ELF-1 (cell line): ENCODE measurements at places on chromosomes 3 and 15.

GRCh38 chr15:64213646-64214045 is 50.8 kb upstream of the PPIB start:
- DNase-seq: no peak

DNA sequence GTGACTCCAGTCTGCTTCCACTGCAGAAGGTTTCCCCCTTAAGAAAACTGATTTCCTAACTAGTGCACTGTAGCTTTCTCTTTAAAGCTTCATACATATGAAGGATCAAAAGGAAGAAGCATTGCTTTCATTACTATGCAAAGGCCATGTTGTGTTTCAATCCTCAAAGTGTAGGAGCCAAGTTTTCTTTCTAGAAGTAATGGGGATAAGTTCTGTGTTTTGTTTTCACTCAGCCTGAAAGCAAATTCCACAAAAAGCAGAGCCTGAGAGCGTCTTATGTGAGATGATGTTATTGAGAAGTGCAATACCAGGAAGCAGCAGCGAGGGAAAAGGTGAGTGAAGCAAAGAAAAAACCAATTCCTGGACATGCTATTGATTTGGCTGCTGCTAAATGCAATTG is 99.7 kb downstream of the GMNC start:
- DNase-seq: no peak

DNA sequence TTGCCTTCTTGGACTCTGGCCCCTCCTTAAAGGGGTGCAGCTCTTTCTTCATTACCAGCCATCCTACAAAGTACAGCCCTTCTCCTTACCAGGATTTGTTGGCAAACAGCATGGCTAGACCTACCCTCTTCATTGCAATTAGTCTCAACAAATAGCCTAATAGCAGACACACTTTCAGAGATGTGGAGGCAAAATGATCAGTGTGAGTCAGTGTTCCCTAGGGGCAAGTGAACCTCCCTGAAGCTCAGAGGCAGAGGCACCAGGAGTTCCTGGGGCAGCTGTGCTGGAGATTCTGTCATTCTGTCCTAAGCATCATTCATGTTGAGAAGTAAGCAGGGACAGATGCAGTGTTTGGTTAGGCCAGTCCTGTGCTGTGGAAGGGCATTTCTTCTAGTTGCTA is 14.6 kb upstream of the MECOM start:
- DNase-seq: peak; percentile 31

DNA sequence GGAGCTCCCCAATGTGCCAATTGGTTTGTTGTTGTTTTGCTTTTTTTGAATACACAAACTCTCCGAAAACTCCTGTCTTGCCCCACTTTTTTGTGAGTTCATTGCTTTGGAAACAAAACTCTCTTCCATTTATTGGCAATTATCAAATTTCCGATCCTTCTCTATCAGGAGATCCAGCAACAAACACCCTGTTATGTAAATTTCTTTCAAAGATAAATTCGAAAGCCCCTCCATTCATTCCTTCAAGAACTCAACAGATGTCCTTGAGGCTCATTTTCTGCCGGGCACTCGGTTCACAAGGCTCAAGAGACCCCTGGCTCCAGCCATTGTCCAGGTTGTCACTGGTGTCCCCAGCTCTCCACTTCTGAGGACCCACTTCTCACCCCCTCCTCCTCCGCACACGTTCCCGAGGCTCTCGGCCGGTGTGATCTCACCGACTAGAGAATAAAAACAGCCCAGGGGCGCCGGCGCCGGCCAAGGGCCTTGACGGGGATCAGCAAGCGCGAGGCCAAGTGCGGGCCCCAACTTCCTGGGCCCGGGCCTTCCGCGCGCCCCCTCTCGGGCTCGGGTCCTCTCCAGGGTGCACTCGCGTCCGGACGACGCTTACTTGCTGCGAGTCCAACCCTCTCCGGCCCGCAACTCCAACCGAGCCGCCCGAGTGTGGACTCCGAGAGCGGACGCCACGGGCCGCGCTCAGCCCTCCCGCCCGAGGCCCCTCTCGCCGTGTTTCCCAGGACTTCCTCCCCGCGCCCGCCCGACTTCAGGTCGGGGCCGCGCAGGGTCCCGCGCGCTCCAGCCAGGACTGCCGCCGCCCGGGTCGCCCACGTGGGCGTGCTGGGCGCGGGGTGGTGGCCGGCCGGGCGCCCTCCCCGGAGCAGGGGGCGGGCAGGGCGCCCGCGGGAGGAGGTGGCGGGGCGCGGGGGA is 533 bp upstream of the SMAD3 start:
- DNase-seq: peak; percentile 89

DNA sequence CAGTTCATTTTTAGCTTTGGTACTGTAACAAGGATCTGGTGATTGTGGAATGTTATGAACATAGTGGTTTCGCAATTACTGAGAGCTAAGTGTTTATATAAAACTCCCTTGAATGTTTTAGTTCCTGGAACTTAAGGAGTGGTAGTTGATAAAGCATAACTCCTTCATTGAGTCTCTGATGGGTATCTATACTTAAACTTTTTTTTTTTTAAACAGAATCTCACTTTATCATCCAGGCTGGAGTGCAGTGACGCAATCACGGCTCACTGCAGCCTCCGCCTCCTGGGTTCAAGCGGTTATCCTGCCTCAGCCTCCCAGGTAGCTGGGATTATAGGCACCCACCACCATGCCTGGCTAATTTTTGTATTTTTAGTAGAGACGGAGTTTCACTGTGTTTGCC is 11.3 kb downstream of the PRKCI start:
- DNase-seq: no peak

DNA sequence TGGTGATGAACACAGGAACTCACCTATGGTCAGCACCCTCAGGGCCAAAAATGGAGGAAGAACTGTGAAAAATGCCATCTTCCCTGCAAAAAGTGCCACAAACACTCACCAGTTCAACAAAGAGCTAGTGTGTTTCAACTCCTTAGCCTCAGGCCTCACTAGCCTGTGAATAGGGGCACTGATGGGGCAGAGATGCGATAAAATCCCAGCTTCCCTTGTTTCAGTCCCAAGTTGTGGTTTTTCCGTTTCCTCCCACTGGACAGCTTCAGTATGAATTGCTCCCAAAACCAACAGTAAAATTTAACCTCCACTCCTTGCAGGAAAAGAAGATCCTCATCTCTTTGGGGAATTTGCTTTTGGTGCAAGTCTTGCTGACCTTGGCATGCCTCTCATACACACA is 117.4 kb upstream of the ADAMTS9 start:
- DNase-seq: no peak

DNA sequence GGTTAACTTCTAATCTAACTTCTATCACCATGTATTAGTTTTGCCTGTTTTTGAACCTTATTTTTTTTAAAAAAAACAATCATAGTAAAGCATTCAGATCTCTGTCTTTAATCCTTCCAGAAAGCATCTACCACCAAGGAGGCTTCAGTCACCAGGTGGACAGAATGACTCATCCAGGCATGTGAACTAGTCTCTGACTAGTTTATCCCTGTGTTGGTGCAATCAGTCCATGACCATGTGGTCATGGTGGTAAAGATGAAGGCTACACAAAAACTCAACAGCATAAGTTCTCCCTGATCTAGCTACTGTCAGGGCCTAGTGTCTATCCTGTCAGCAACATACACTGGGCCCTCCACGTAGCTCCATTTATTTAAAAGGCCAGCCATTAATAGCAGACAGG is 750.6 kb downstream of the AGBL1 start:
- no peak for DNase-seq

GRCh38 chr3:121821421-121822199 is 13.2 kb downstream of the IQCB1 start:
- no peak for DNase-seq

GRCh38 chr3:9072667-9073009 is 109.4 kb upstream of the RAD18 start:
- no peak for DNase-seq

DNA sequence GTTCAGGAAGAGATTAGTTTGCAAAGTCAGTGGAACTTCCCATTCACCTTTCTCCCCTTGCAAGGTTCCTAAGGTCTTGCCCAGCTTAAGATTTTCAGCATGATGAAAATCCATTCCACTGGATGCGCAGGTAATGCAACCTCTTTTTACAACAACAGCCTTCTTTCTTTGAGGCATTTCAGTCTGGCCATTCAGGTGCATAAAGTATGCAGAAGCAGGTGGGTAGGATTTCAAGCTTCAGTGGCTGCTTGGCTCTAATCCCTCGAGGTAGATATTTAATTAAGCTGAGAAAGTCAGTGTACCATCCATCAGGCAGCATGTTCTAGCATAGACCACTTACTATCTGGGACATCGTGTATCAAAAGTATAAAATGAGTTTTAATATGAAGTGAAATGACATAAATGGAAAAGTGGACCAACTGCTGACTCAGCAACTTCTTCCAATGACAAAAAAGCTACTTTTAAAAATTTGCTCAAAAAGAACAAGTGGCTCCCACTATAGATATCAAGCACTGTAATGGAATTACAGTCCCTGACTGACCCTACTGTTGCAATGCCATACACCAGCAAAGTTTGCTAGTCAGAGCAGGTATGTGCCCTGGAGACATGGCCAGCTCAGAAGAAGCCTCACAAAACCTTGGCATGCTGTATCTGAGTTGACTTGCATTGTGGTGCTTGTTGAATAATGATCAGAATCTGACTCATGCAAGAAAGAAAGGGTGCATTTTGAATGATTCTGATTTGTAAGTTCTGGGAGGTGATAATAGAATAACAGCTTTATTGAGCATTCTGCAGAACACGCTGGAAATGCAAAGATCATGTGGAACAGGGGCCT is 459.9 kb upstream of the MCTP2 start:
- DNase-seq: no peak

DNA sequence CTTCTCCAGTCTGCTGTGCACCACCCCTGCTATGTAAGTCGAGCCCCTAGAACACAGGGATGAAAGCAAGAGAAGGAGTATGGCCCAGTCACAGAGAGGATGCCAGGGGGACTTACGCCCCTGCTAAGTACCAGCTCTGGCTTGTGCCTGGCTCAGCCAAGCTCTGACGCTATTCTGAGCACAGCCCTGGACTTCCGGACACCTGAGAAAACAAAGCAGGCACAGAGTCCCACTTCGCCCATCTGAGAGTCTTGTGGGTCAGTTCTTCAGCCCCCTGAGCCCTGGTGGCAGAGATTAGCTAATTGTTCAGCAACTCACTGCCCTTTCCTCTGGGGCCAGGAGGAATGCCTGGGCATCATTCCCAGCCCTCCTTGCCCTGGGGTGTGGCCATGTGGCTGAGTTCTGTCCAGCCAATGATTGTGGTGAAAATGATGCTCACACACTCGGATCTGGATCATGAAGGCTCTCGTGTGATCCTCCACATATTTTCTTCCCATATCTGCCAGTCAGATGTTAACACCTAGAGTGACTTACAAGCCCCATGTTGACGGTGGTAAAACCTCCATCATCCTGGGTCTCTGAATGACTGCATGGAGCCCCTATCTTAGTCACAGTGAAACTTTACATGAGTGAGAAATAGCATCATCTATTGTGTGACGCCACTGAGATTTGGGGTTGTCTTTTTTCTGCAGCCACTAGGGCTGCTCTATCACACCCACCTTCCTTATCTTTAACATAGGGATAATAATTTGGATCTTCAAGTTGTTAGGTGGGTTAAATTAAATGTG is 105.7 kb downstream of the TPRA1 start:
- DNase-seq: no peak

DNA sequence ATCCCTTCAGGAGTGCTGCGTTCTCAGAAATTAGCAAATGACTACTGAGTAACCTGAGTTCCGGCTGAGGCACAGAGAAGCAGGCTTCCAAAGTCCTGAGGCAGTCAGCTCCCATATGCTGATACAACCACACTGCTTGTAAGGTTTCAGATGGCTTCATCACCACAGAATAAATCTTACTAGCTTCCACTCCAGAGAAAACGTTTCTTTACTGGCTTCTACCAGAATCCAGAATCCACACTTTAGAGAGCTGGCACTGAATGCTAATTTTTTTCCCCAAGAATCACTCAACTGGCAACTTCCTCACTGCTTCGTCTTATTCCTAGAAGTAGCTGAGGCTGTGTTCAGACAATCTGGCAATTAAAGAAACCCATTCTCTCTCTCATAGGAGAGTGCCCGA is 21.4 kb downstream of the TAMM41 start:
- DNase-seq: no peak

GRCh38 chr3:58628823-58629562 is 37.6 kb downstream of the FAM3D start:
- no peak for DNase-seq

- peak; percentile 91 for DNase-seq
Measured at GRCh38 chr3:45210308-45211041, 15.6 kb downstream of the TMEM158 start.

DNA sequence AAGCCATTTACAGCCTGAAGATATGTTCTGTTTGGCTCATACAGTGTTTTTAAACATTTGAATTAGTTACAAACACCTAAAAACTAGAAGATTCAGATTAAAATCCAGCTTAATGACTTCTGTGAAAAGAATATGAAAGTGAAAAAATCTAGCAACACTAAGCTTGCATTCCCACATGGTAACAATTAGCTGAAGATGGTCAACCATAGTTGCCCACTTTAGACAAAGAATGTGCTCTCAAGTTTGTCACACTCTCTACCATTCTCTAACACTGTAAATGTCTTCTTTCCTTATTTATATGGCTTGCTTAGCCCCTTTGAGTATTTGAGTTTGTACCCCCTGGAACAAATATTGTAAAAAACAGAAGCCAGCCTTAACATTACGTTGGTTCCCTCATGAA is 32.7 kb downstream of the HDGFL3 start:
- DNase-seq: no peak

GRCh38 chr3:194083637-194084224 is 52.2 kb upstream of the HES1 start:
- DNase-seq: no peak
